ENCODE measurements at places on chromosomes 5 and 9. TPM values are rescaled to one million over a fixed set of nuclear protein-coding genes. Genes with fewer than 3 reads are reported as not detected.

Gene IL33
- 45.9 TPM for total RNA-seq

Gene SEMA4D
- 6.0 TPM for total RNA-seq

Gene NME5
- 1.1 TPM for total RNA-seq

Gene PCDHA3
- 0.14 TPM for total RNA-seq

Gene TRIM32
- 28.4 TPM for total RNA-seq

Gene SLCO6A1
- not detected for total RNA-seq

Gene SLC27A6
- 0.07 TPM for total RNA-seq

Gene SLC6A3
- total RNA-seq = not detected

Gene ZDHHC11B
- 0.14 TPM for total RNA-seq

Gene ADAMTS12
- 0.27 TPM for total RNA-seq

Gene SV2C
- not detected for total RNA-seq

Gene NUTM2F
- total RNA-seq = not detected

Gene HEMGN
- total RNA-seq = not detected

Gene ABO
- 0.22 TPM for total RNA-seq

Gene C5orf22
- total RNA-seq = 31.4 TPM

Gene INSYN2B
- 48.7 TPM for total RNA-seq

Gene SLC1A1
- total RNA-seq = 27.1 TPM

Gene TICAM2
- 3.4 TPM for total RNA-seq

Gene UBTD2
- total RNA-seq = 30.2 TPM

Gene AHRR
- total RNA-seq = 6.8 TPM

Gene SELENOP
- 0.66 TPM for total RNA-seq

Gene RALGPS1
- 3.7 TPM for total RNA-seq

Gene LECT2
- total RNA-seq = not detected

Gene LCN6
- total RNA-seq = not detected

Gene HTR4
- 0.07 TPM for total RNA-seq

Gene SYK
- not detected for total RNA-seq

Gene ZNF346
- 33.2 TPM for total RNA-seq

Gene TMEFF1
- 6.2 TPM for total RNA-seq

Gene LCN1
- total RNA-seq = not detected

Gene SHOC1
- not detected for total RNA-seq

Gene ZMAT2
- total RNA-seq = 33.0 TPM

Gene TAF11L5
- not detected for total RNA-seq

Gene CNTFR
- total RNA-seq = not detected

Gene PRUNE2
- total RNA-seq = 29.1 TPM

Gene MLANA
- not detected for total RNA-seq

Gene FREM1
- total RNA-seq = 0.27 TPM

Gene KIF20A
- total RNA-seq = 63.7 TPM

Gene PCA3
- total RNA-seq = 2.2 TPM

Gene ESM1
- 411 TPM for total RNA-seq

Gene ADRA1B
- 0.13 TPM for total RNA-seq

Gene ADAMTSL1
- 47.3 TPM for total RNA-seq

Gene PCDHGA3
- 0.93 TPM for total RNA-seq

Gene CMBL
- 11.6 TPM for total RNA-seq
